ENCODE measurements at places on chromosomes 7 and 10. TPM values are rescaled to one million over a fixed set of nuclear protein-coding genes. Genes with fewer than 3 reads are reported as not detected.

DNA sequence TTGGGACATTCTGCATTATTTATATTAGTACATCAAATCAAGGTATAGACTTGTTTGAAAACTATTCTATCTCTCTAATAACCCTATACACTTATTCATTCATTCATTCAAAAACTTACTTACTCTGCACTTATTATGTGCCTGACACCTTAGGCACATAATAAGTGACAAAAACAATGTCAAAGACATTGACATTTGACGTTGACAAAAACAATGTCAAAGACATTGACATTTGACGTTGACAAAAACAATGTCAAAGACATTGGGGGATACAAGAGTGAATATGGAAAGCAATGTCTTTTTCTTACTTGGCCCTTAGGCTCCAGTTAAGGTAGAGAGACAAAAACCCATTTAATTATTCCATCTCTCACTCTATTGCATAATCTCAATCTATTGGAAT is 116.0 kb downstream of the CNTNAP2 start:
- no peak for DNase-seq

GRCh38 chr7:23968791-23969190 is 258.8 kb downstream of the STK31 start:
- DNase-seq, result no peak

- DNase-seq, result no peak
Measured at GRCh38 chr10:13709931-13710650, 123.3 kb downstream of the PRPF18 start.

DNA sequence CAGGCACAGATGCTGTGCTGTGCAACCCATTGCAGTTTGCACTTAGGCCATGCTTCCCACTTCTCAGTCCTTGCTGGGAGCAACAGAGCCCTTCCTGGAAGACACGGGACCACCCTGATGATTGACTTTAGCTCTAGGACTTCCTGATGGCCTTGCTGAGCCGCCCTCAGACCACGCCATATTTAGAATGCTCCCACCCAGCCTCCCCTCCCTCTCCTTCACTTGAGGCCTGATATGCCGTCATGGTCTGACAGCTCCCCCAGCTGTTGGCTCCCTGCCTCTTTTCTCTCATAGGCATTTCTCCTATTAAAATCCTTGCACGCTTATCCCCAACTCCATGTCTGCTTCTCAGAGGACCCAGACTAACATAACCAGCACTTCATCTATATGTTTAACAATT is 29.4 kb upstream of the GATAD1 start:
- DNase-seq, result no peak

- no peak for DNase-seq
Measured at GRCh38 chr10:65911151-65911835, 1014.5 kb upstream of the LRRTM3 start.

DNA sequence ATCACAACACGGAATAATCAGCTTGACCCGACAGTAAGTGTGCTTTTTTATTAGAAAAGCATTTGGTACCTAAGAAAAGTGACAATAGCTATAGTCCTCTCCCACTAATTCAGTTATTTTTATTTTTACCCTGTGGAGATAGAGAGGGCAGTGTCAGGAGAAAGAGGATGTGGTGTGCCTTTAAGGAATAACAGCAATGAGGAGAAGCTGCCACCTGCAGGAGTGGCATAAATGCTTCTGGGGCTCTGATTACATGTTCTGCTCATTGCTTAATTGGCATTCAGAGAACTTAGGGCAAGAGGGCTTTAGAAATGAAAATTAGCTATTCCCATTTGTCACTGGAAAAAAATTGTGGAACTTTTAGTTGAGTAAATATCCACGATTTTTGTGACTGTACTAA is 60.1 kb downstream of the DENND11 start:
- no peak for DNase-seq

DNA sequence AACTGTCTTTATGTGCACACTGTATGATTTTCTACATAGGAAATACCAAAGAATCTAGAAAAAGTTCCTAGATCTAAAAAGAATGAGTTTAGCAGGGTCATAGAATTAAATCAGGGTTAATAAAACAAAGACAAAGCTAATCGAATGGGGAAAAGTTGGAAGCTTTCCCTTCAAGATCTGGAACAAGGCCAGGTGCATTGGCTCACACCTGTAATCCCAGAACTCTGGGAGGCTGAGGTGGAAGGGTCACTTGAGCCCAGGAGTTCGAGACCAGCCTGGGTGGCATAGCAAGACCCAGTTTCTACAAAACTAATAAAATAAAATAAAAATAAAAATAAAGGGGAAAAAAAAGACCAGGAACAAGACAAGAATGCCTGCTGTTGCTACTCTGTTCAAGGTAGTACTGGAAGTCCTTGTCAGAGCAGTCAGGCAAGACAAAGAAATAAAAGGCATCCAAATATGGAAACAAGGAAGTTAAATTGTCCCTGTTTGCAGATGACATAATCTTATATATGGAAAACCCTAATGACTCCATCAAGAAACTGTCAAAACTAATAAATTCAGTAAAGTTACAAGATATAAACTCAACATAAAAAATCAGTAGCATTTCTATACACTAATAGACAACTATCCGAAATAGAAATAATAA is 76.1 kb upstream of the RHEB start:
- no peak for DNase-seq

GTF2IRD1 gene
- total RNA-seq, result 22.4 TPM

DNA sequence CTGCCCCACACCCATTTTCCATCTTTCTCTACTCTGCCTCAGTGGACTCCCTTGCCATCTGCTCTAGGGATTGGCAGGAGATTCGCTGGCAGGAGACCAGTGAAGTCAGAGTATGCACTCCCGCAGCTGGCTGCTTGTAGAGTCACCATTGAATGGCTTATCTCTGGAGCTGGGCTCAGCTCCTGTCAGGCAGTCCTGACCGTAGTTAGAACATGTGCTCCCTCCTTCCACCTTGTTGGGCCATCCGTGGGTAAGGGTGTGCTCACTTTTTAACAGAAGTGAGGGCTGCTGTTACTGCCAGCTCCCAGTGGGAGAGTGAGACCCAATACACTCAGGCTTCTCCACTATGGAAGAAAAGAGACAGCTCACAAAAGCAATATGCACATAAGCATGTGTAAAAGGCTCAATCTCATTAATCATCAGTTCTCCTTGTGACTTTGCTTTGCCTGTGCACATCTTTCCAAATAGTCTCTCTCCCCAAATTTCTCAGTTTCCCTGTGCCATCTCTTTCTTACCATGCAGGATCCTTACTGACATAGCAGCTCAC is 773.3 kb downstream of the GRID1 start:
- no peak for DNase-seq

THSD7A gene
- 2.1 TPM for total RNA-seq

- no peak for DNase-seq
Measured at GRCh38 chr10:35042783-35043182, 47.4 kb downstream of the CUL2 start.

SKIDA1 gene
- 0.27 TPM for total RNA-seq

DNA sequence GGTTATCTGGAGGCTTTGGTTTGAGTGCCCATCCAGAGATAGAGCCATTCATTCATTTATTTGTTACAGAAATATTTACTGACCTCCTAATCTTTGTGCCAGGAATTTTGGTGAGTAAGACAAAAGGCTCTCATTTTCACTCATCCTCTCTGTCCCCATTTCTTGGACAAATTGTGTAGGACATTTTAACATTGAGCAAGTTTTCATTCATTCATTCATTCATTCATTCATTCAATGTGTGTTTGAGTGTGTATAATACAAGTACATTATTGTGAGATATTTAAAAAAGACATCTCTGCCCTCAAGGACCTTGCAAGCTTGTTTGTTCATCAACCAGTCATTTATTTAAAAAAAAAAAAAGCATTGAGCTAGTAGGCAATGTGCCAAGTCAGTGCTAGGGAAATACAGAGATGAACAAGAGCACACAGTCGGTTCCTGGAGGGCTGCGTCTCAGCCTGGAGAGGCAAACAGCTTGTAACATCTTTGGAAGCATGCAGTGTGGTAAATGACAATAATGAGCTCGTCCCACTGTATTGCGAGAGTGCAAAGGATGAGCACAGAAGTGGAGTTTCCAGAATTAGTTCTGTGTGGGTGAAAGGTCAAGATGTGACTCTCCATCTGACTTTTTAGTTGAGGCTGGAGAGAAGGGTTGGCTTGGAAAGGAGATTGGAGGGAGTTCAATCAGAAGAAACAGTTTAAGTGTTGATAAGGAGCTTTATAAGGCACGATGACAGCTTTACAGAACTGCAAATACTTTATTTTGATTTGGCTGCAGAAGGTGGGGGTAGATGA is 50.5 kb upstream of the HBP1 start:
- DNase-seq, result no peak

WIPF3 gene
- total RNA-seq, result 3.7 TPM

DNA sequence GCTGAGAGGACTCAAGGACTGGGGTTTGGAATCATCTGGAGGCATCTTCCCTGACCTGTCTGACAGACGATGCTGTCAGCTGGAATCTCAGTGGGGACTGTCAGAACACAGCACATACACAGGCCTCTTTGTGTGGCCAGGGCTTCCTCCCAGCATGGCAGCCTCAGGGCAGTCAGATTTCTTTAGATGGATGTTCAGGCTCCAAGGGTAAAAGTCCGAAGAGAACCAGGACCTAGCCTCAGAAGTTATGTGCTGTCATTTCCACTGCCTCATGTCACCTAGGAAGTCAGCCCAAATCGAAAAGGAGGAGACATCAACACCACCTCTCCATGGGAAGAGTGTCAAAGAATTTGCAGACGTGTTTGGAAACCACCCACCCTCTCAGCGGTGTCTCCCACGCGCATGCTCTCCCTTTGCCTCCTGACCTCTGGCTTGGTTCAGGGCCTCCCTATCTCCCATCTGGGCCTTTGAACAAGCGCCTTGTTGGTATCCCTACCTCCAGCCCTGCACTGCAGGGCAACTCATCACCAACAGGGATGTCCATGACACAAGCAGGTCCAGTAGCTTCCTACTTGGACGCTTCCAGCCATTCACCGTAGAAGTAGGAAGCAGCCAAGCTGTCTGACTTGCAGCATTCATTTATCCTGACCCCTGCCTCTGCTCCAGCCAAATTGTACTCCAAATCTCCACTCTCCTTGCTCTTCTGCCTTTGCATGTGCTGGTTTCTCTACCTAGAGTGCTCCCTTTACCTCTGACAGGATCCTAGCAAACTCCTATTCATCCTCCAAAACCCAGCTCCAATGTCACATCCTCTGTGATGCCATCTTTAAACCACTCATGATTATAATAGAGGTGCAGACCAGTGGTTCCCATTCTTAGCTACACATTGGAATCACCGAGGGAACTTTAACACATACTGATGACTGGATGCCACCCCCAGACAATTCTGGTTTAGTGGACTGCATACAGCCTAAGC is 121.6 kb downstream of the OAT start:
- DNase-seq, result no peak
